Activated T-helper 2 cell treated with anti-CD3 and anti-CD28 coated beads, Interferon-gamma antibody, Interleukin-2, Interleukin-4, amounts not matched to agents 10 μg/mL and 5 μg/mL and 100 μg/mL, durations not matched to agents 14 hours and 24 hours and 36 hours (primary cell): ENCODE measurements at places on chromosomes 4 and X.

- H3K27ac ChIP-seq, result no peak overlapping the region
- H3K4me1 ChIP-seq, result no peaks in the 10 kb centered on the region
- no peak for DNase-seq
- no peaks in the 10 kb centered on the region for H3K36me3 ChIP-seq
These were observed 57.7 kb downstream of the SOX3 start for GRCh38 chrX:140447150-140447549.

GRCh38 chr4:16967722-16968121, 69.3 kb upstream of the LDB2 start:
- no peak for DNase-seq
- H3K4me1 ChIP-seq, result no peaks in the 10 kb centered on the region
- H3K4me3 ChIP-seq, result no peak overlapping the region
- H3K36me3 ChIP-seq, result no peaks in the 10 kb centered on the region
- no peak overlapping the region for H3K27ac ChIP-seq
- no peaks in the 10 kb centered on the region for H3K27me3 ChIP-seq

GRCh38 chrX:39676434-39676833, 421.3 kb downstream of the BCOR start:
- H3K36me3 ChIP-seq, result no peaks in the 10 kb centered on the region
- H3K4me3 ChIP-seq, result no peak overlapping the region
- no peak for DNase-seq
- H3K4me1 ChIP-seq, result no peaks in the 10 kb centered on the region
- H3K27ac ChIP-seq, result no peak overlapping the region
- peaks cover 6% of the 10 kb centered on the region for H3K27me3 ChIP-seq

DNA sequence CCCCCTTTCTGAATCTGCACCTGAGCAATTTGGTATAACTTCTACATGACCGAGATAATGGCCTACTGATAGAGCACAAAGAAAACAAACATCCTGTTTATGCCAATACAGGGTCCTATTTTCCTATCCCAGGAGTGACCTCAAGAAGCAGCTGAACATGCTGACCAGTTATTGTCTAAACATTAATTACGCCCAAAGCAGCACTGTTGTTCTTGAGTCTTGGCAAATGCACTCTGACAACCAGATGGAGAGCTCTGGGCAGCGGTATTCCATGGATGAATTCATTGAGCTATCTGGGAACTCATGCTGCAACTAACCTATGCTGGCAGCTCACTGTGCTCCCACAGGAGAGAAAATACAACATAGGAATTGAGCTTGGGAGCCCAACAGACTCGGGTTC, 52.6 kb downstream of the PCYT1B start:
- no peak overlapping the region for H3K27ac ChIP-seq
- H3K4me3 ChIP-seq, result no peak overlapping the region
- peaks cover 2% of the 10 kb centered on the region for H3K27me3 ChIP-seq
- no peak for DNase-seq
- H3K4me1 ChIP-seq, result no peaks in the 10 kb centered on the region

- no peak for DNase-seq
- H3K27me3 ChIP-seq, result no peaks in the 10 kb centered on the region
- peaks cover 31% of the 10 kb centered on the region for H3K4me1 ChIP-seq
- no peak overlapping the region for H3K4me3 ChIP-seq
- H3K36me3 ChIP-seq, result peaks cover 85% of the 10 kb centered on the region
These were observed 495.2 kb downstream of the MID1IP1 start for GRCh38 chrX:39296472-39296871.

GRCh38 chrX:11273544-11273943, 19.7 kb upstream of the AMELX start:
- H3K36me3 ChIP-seq, result no peaks in the 10 kb centered on the region
- H3K4me3 ChIP-seq, result no peak overlapping the region
- no peak overlapping the region for H3K27ac ChIP-seq

DNA sequence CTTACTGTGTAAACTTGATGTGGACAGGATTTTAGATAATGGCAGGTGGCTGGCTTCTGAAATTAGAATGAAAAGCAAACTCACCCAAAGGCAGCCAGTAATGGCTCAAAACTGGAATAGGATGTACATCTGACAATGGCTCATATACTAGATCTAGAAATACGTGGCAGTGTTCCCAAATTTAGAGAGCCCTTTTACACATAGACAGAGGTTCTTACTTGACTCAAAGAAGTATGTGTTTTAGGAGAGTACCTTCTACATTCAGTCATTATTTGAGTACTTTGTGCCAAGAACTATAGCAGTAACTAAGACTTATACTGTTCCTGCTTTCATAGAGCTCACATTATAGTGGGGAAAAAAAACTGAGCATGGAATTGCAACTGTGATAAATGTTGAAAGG, 48.0 kb downstream of the UBE2K start:
- peak overlapping the region; percentile 26 for H3K27ac ChIP-seq
- peaks cover 38% of the 10 kb centered on the region for H3K36me3 ChIP-seq
- H3K27me3 ChIP-seq, result no peaks in the 10 kb centered on the region

DNA sequence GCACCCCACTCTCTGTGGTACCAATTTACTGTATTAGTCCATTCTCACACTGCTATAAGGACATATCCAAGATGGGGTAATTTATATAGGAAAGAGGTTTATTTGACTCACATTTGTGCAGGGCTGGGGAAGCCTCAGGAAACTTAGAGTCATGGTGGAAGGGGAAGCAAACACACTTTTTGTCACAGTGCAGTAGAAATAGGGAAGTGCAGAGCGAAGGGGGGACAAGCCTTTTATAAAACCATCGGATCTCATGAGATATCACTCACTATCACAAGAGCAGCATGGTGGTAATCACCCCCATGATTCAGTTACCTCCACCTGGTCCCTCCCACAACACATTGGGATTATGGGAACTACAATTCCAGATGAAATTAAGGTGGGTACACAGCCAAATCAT, 766.9 kb upstream of the PCDH10 start:
- H3K27ac ChIP-seq, result no peak overlapping the region
- no peak overlapping the region for H3K4me3 ChIP-seq
- H3K27me3 ChIP-seq, result no peaks in the 10 kb centered on the region
- H3K36me3 ChIP-seq, result no peaks in the 10 kb centered on the region
- H3K4me1 ChIP-seq, result no peaks in the 10 kb centered on the region
- DNase-seq, result no peak

GRCh38 chrX:153551135-153551534, 33.7 kb downstream of the ATP2B3 start:
- no peak overlapping the region for H3K27ac ChIP-seq
- no peaks in the 10 kb centered on the region for H3K36me3 ChIP-seq

DNA sequence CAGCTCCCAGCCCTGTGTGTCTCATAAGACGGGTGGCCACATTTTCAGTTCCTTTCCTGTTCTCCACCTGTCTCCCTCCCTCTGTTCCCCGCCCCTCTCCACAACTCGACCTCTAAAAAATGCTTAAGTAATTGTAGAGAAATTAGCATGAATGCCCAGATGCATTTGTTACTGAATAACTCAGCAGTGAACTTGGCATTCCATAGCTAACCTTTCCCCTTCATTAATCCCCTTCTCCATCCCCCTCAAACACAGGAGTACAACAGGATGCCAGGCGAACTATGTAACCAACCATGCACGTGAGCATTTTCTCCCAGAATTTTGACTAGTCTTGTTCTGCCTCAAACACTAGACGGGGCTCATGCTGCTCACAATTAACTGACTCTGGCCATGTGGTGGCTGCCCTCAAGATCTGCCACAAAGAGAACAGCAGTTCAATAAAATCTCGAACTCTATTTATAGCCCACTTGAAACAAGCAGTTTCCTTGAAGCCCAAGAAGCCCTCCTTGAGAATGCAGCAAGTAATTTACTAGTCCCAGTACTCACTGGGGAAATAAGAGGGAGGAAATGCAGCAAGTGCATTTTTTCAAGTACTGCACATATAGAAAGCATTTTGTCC, 351.2 kb downstream of the ARHGAP24 start:
- DNase-seq, result no peak
- H3K27me3 ChIP-seq, result no peaks in the 10 kb centered on the region
- peaks cover 3% of the 10 kb centered on the region for H3K4me1 ChIP-seq
- H3K4me3 ChIP-seq, result no peak overlapping the region

DNA sequence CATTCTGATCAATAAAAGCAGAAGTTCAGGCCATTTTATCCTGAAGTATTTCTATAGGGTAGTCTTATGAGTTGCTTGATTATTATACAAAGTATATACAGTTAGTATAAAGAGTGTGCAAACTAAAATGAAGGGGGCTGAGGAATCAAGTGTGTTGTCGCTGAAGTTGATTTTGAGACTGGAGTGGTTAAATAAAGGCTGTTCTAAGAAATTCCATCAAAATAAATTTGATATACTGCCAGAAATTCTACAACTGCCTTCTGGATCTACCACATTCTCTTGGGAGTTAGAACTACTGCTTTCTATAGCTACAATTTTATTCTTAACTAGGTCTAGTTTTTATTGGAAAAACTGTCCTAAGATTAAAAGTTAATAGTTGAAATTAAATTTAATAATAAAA, 12.4 kb downstream of the EDNRA start:
- H3K27me3 ChIP-seq, result peaks cover 6% of the 10 kb centered on the region
- no peaks in the 10 kb centered on the region for H3K36me3 ChIP-seq
- H3K4me3 ChIP-seq, result no peak overlapping the region
- H3K4me1 ChIP-seq, result no peaks in the 10 kb centered on the region

DNA sequence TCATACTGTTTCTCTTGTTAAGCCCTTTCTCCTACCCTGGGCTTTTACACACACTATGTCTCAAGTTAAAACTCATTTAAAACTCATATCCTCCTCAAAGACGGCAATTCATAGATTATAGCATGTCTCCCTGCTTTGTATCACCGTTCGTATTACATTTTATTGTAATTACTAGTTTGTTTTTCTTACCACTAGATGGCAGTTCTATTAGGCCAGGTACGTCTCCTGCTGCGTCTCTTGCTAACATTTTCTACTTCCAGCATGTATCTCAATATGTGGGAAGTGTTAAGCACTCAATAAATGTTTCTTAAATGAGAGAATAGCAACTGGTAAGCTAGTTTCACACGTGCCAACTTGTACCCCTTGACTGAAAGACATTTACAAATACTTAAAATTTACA, 450.3 kb upstream of the PCDH7 start:
- no peak for DNase-seq
- H3K4me1 ChIP-seq, result no peaks in the 10 kb centered on the region
- no peaks in the 10 kb centered on the region for H3K36me3 ChIP-seq
- no peaks in the 10 kb centered on the region for H3K27me3 ChIP-seq

GRCh38 chrX:13366698-13367097, 46.8 kb upstream of the ATXN3L start:
- H3K36me3 ChIP-seq, result no peaks in the 10 kb centered on the region
- H3K27ac ChIP-seq, result no peak overlapping the region
- no peak overlapping the region for H3K4me3 ChIP-seq

DNA sequence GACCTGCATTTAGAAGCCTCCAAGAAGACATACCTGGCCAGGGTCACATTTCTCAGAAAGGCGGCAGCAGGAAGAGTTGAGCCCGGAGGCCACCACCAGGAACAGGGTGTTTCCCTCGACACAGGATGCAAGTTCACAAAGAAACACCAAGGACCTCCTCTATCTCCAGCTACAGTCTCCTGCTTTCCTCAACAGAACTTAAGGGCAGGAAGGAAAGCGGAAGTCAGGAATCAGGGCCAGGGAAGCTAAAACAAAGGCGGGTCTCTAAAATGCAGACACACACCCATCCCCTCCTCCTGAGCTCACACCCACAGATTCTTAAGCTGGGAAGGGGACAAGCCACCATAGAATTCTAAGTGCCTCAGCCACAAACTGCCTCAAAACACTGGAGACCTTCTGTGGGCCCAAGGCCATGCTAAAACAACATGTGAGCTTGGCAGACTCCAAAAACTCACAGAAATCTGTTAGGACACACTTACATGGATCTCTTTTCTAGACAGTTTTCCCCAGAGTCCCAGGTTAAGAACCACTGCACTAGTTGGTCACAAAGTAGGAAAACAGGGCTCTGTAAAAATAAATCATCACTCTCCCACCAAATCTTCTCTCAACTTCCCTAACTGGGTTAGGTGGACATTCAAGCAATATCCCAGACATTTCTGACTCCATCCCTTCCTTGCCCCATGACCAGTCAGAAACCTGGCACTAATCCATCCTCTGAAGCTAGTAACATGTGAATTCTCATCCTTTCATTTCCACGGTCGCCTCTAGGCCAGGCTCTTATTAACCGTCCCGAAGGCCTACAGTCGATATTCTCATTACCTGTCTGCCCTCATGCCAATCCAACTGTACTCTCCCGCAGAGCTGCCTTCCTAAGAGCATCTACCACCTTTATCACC, 163.2 kb downstream of the APBB2 start:
- H3K4me3 ChIP-seq, result no peak overlapping the region
- no peaks in the 10 kb centered on the region for H3K4me1 ChIP-seq
- H3K27me3 ChIP-seq, result no peaks in the 10 kb centered on the region
- no peak overlapping the region for H3K27ac ChIP-seq
- no peak for DNase-seq

GRCh38 chr4:54233277-54233696, 4.2 kb downstream of the PDGFRA start:
- peaks cover 19% of the 10 kb centered on the region for H3K4me1 ChIP-seq
- peak overlapping the region; percentile 41 for H3K4me3 ChIP-seq
- H3K27me3 ChIP-seq, result peaks cover 55% of the 10 kb centered on the region
- H3K27ac ChIP-seq, result no peak overlapping the region
- H3K36me3 ChIP-seq, result no peaks in the 10 kb centered on the region
- DNase-seq, result peak; percentile 64

GRCh38 chr4:101020956-101021355, 326.4 kb downstream of the PPP3CA start:
- H3K27me3 ChIP-seq, result no peaks in the 10 kb centered on the region
- H3K4me3 ChIP-seq, result peak overlapping the region; percentile 57
- peak overlapping the region; percentile 74 for H3K27ac ChIP-seq
- H3K4me1 ChIP-seq, result peaks cover 54% of the 10 kb centered on the region

DNA sequence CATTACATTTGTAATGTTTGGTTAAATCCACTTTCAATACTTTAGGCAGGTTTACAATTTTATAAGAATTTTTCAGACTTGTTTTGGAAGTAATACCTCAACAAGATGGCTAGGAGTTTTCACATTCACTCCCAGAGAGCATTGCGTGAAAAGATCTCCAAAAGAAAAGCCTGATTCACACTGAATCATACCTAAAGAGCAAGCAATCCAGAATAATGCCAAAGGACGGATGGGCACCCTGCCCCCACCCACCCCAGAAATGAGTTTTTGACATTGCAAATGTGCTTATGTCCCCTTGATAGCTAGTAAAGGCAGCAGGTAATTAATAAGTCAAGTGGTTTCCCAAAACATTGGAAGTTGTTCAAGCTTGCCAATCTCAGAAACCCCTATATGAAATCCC, 557.7 kb upstream of the TENM3 start:
- no peaks in the 10 kb centered on the region for H3K36me3 ChIP-seq
- no peak overlapping the region for H3K27ac ChIP-seq
- no peaks in the 10 kb centered on the region for H3K4me1 ChIP-seq
- DNase-seq, result no peak
- H3K27me3 ChIP-seq, result no peaks in the 10 kb centered on the region

DNA sequence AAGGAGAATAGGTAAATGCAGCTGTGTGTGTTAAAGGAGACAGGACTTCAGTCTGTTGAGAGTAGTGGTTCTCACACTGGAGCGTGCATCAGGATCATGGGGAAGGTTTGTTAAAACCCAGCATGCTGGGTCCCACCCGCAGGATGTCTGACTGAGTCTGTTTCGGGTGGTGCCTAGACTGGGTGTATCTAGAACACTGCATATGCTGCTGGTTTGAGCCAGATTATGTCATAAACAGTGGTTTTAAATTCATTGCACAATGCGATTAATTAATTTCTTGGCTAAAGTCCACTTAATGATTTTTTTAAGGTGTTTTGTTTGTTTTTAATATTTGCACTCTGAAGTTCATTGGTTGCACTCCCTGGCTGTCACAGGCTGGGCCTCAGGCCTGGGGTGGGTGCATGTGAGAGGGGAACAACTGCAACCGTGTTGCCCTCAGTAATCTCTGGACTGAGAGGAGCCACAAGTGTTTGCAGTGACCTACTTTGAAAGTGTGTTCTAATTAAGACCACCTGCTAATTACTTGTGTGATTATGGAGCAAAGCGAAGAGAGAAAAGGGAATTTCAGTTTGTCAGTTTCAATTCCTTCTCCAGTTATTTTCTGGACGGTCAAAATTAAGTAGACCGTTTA, 8.3 kb downstream of the HCCS start:
- no peak for DNase-seq
- H3K4me1 ChIP-seq, result peaks cover 3% of the 10 kb centered on the region
- H3K27ac ChIP-seq, result no peak overlapping the region
- H3K4me3 ChIP-seq, result no peak overlapping the region
